SJSA1 (cell line): ENCODE measurements at places on chromosomes 6 and 20.

GRCh38 chr6:160337991-160338390, 10.2 kb upstream of the SLC22A3 start:
- no peak for DNase-seq

- no peak for DNase-seq
These were observed 106.5 kb downstream of the CDH26 start for GRCh38 chr20:60064554-60065196.

- peak; percentile 62 for DNase-seq
These were observed 152.3 kb upstream of the BEND6 start for GRCh38 chr6:56802584-56802983.

GRCh38 chr20:49589747-49590146, 21.8 kb upstream of the PTGIS start:
- no peak for DNase-seq

- DNase-seq: no peak
These were observed 22.2 kb downstream of the TNXB start for GRCh38 chr6:32086661-32087573.

DNA sequence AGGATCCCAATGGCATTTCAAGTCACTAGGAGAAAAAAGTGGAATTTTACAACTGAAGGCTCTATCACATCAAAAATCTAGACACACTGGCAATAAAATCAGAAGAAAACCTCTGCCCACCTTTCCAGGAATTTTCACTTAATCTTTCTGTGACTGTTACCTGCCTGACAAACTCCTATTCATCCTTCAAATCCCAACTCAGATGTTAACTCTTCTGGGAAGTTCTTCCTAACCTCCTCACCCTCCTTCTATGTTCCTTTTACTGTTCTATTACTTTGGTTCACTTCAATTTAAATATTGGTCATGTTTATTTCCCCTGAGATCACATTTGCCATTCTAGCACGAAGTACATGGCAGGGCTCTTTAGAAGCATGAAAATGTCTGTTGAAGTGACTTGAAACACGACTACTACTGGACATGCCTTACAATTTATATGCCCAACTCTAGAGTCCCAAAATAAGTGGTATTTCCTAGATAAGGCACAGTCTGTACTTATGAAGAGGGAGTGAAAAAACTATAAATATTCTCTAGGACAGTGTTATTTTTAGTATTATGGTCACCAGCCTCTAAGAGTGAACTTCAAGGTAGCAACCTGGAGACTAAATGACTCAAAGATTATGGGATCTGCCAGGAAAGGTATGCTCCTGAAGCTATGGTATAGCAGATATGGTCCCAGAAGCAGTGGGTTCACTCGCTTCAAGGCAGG, 17.1 kb downstream of the CHD6 start:
- no peak for DNase-seq

DNA sequence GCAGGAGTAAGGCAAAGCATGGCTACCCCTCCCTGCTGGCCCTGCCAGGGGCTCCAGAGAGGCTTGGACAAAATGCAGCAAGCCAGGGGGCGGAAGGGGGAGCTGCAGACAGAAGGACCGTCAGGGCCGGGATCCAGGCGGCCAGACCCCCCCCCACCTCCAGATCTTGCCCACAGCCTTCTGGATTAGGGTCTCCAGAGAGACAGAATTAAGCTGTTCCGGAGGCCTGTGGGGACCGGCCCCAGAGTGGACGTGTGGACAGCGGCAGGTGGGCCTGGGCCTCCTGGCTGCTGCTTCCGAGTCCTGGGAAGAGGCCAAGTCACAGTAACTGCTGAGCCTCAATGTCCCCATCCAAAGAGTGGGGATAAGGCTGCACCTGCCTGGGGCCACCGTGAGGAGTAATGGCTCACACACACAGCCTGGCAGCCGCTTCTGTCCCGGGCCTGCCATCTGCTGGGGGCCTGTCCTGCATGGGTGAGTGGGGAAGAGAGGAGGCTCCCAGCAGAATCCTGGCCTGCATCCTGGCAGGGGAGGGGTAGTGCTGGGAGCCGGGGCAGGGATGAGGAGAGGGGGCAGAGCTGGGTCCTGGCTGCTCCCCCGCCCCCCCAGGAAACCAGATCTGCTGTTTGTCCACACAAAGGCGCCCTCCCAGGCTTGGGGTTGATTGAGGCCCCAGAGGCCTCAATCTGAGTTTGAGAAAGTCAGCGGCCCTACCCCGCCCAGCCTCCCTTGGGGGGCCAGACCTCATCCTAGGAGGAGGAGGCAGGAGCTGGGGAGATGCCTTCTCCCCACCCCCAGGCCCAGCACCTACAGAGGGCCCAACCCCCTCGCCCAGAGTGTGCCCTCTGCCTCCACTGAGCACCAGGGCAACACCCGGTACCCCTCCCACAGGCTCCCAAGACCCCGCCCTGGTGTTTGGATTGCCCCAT, 3.9 kb downstream of the LAMA5 start:
- no peak for DNase-seq

GRCh38 chr6:15481390-15482291, 181.2 kb downstream of the DTNBP1 start:
- DNase-seq: no peak

GRCh38 chr6:157706883-157707282, 116.2 kb upstream of the SNX9 start:
- DNase-seq: no peak

DNA sequence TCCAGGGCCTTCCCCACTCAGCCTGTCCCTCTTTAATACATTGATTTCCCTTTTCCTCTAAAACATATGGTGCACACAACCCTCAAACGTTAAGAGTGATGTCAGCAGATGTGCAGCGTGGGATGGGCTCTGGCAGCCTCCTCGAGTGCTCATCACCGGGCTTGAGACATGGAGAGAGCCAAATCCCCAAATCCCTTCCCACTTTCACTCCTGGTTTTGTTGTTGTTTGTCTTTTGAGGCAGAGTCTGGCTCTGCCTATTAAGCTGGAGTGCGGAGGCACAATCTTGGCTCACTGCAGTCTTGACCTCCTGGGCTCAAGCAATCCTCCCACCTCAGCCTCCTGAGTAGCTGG, 5.8 kb upstream of the PLTP start:
- DNase-seq: no peak

GRCh38 chr6:37585523-37585905, 85.8 kb upstream of the CCDC167 start:
- DNase-seq: no peak

GRCh38 chr6:90399970-90400369, 103.3 kb upstream of the BACH2 start:
- DNase-seq: no peak

GRCh38 chr6:140929121-140929520, 1203.6 kb upstream of the GJE1 start:
- DNase-seq: no peak

GRCh38 chr20:53914091-53914780, 156.2 kb downstream of the BCAS1 start:
- no peak for DNase-seq

DNA sequence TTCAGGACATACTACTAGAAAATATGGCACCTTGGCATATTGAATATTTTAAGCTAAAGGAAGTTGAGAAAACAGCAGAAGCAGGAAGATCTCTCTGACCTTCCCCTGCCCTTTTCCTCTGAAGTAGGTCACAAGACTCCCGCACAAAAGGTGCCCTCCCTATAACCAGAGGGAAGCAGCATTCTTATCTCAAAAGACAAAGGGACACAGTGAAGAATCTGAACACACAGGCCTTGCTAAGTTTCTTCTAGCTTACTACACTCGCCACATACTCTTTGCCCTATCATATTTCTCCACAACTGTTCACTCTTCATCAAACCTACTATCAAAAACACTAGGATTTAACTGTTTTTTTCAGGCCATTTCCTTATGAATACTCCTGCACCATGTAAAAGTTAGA, 151.2 kb downstream of the ELOVL4 start:
- DNase-seq: no peak

DNA sequence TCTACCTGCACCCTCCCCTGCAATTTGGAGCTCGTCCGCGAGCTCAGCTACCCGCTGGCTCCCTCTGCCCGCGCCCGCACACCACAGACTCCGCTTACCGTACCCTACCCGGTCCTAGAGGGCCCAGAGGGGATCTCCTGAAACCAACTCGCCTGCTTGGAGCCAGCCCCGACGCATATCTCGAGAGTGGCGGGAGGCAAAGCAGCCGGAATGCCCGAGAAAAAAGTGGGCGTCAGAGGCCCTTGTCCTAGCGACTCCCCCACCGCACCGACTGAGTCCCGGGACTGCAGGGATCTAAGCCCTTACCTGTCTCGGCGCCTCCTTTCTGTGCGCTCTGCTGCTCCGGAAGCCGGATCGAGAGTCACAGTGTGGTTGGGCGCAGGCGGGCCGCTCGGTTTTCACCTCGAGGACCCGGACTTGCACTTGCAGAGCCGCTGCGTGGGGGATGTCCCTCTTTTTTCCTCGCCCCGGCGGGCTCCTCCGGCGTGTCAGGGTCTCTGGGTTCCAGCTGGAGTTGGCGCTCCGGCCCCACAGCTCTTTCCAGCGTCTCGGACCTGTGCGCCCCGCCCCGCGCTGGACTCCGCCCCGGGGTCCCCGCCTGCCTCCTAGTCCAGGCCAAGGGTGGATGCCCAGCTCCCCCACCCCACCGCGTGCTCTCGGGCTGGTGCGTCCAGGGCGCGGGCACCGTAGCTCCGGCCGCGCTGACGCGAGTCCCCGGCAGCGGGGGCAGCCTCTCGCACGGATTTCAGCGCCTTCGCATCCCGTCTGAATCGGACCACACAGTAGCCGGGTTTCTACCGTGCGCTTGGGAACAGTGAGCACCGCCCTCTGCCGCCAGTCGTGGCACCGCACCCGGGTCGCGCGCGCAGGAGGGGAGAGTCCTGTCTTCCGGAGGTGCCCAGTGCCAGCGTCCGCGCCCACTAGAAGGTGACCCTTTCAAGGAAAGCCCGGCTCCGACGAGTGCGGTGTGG, at the start of gene PROKR2:
Gene PROKR2, minus strand, starts transcription at position 767 of the 971 bp plus-strand sequence. CDS start 2,585 bp downstream, outside the sequence.
- DNase-seq: no peak

GRCh38 chr6:119240257-119241110, 109.1 kb downstream of the MAN1A1 start:
- no peak for DNase-seq

- no peak for DNase-seq
These were observed 181.5 kb upstream of the LAMP5 start for GRCh38 chr20:9332791-9333479.

GRCh38 chr20:4949833-4950178, 51.5 kb downstream of the SLC23A2 start:
- DNase-seq: no peak

- no peak for DNase-seq
These were observed 205.2 kb upstream of the MARCKS start for GRCh38 chr6:113651920-113652319.

DNA sequence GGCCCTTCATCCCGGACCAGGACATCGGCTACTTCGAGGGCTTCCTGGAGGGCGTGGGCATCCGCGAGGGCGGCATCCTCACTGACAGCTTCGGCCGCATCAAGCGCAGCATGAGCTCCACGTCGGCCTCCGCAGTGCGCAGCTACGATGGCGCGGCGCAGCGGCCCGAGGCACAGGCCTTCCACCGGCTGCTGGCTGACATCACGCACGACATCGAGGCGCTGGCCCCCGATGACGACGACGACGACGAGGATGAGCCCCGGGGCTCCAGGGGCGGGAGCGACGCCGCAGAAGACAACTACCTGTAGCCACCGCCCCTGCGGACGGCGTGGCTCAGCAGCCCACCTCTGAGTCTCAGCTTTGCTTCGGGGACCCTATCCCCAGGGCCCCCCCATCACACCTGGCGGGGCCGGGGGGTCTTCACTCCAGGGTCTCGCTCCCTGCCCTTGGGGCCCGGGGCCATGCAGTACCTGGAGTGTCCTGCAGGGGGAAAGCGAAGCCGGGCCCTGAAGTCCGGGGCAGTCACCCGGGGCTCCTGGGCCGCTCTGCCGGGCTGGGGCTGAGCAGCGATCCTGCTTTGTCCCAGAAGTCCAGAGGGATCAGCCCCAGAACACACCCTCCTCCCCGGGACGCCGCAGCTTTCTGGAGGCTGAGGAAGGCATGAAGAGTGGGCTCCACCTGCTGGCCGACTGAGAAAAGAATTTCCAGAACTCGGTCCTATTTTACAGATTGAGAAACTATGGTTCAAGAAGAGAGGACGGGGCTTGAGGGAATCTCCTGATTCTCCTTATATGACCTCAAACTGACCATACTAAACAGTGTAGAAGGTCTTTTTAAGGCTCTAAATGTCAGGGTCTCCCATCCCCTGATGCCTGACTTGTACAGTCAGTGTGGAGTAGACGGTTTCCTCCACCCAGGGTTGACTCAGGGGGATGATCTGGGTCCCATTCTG, 20.8 kb upstream of the HCK start:
- peak; percentile 71 for DNase-seq

- DNase-seq: peak; percentile 76
These were observed at the start of gene ZNF343 for GRCh38 chr20:2508631-2509467. ZNF343 (minus strand) TSS chr20:2508915; CDS start chr20:2493895, 15,020 bp downstream.

- no peak for DNase-seq
These were observed 60.1 kb downstream of the GFRA4 start for GRCh38 chr20:3603108-3603507.

GRCh38 chr6:68716620-68717019, 81.5 kb downstream of the ADGRB3 start:
- no peak for DNase-seq

DNA sequence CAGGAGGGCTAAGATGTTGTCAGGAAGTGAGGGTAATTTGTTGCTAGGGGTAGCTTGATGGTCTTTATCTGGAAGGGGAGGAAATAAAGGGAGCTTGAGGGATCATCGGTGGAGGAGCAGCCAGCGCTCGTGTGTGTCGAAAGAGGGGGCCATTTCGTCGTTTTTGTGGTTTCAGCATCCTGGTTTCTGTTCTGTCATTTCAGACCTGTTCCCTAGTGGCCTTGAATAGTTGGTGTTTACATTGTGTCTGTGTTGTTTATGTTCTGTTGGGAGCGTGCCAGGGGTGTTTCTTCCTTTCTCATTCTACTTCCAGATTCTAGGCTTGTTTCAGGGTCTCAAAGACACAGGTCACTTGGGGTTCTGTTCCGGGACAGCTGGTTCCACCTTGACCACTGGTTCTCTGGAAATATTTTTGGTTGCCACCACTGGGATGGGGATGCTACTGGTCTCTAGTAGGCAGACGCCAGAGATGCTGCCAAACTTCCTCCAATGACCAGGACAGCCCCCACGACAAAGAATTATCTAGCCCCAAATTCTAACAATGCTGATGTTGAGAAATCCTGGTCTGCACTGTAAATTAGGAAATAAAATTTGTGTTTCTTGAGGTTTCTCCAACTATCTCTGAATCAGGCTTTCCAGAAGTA, 113.9 kb upstream of the NAA20 start:
- DNase-seq: peak; percentile 75

GRCh38 chr6:47710295-47710694, 11.9 kb downstream of the ADGRF4 start:
- DNase-seq: no peak

DNA sequence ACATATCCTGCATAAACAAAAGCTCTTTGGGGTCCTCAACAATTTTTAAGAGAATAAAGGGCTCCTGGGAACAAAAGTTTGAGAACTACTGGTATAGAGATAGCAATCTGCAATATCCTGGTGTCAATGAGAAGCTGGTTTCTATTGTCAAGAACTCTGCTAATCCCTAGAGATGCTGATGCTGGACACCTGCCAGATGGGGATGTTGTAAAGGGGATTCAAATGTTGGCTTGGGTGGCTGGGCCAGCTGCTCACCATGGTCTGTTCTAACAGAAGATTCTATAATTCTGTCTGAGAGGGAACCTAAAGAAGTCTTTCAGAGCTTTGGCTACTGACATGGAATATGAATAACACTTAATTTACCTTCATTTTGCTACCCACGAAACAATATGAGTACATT, 137.8 kb downstream of the BTBD9 start:
- no peak for DNase-seq

GRCh38 chr6:107114213-107114925, 946 bp downstream of the BEND3 start:
- DNase-seq: peak; percentile 90

GRCh38 chr6:11248974-11249761, 16.7 kb upstream of the NEDD9 start:
- DNase-seq: no peak

GRCh38 chr20:25033265-25033923, 24.5 kb downstream of the ACSS1 start:
- DNase-seq: no peak
